Stimulated activated CD8-positive, alpha-beta memory T cell treated with anti-CD3 and anti-CD28 coated beads, Interleukin-12 subunit alpha, Interleukin-12 subunit beta, amount 100 ng/mL, for 1 hour (primary cell): ENCODE measurements at places on chromosomes 6 and 20.

DNA sequence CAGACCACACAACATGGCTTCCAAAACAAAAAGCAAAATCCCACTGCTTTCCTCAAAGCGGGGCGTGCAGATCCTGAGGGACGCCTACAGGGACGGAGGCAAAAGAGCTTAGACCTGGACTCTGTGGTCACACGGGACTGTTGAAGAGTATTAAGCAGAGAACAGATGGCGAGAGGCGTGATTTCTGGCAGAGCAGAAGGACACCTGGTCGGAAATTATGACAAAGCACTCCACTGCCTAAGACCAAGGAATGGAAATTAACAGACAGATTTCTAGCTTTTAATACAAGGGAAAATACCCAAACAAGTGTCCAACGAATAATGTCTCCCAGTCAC, 15.4 kb downstream of the CST7 start:
- DNase-seq = no peak

GRCh38 chr6:150590446-150590845, 9.2 kb upstream of the PLEKHG1 start:
- no peak for DNase-seq

GRCh38 chr6:75611702-75612375, 10.2 kb downstream of the SENP6 start:
- no peak for DNase-seq

- no peak for DNase-seq
These were observed 35.3 kb downstream of the DSTN start for GRCh38 chr20:17605131-17605660.

- DNase-seq = no peak
These were observed 27.3 kb downstream of the RNF182 start for GRCh38 chr6:13952101-13952500.

GRCh38 chr6:105781248-105781647, 304.9 kb upstream of the PRDM1 start:
- peak; percentile 8 for DNase-seq

DNA sequence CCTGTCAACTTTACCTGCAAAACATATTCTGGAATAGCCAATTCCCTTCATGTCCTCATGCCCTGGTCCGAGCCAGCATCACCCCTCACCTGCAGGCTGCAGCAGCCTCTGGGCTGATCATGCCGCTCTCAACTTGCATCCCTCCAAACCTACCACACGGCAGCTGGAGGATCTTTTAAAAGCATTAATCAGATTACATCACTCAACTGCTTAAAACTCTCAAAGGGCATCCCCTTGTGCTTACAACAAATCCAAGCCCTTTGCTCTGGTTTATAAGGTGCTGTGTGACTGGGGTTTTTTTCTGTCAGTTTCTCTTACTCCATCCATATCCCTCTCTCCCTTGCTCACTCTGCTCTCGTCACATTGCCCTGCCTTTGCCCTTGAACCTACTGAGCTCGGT, 24.0 kb downstream of the CD40 start:
- DNase-seq = no peak

- no peak for DNase-seq
These were observed 89.6 kb downstream of the FHL5 start for GRCh38 chr6:96652552-96652951.

GRCh38 chr6:6901205-6901719, 206.5 kb upstream of the RREB1 start:
- DNase-seq = no peak
